GM10248 (cell line): ENCODE measurements at places on chromosomes 2 and 18.

GRCh38 chr2:164412831-164413230 is 208.5 kb downstream of the GRB14 start:
- DNase-seq, result no peak

DNA sequence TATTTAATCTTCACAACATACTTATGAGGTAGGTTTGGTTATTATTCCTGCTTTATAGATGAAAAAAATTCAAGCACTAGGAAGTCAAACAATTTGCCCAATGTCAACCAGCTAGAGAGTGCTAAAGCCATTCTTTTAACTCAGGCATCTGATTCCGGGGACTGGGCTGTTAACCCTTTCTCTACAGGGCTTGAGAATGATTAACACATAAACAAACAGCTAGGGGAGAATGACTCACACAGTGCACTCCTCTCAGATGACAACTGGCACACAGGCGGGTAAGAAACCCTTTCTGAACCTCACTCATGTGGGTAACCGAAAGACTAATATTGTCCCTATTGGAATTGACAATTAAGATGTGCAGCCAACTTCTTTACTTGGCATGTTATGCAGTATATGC is 86.3 kb upstream of the FSHR start:
- no peak for DNase-seq

- no peak for DNase-seq
These were observed 86.4 kb upstream of the SPRED2 start for GRCh38 chr2:65518751-65519150.

DNA sequence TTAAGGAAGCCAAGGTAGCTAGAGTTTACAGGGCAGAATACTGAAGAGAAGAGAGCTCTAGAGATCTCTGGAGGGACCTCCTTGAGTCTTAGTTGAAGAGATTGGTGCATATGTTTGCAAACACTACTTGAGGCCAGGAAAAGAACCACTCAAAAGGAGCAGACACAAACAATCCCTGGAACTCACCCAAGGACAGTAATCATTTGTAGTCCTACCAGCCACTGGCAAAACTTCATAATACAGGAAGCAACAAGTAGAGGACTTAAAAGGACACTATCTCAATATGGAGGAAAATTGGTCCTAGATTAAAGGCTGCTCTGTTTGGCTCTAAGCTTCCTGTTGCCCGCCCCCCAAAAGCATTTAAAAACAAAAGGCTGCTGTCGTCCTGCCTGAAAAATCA is 46.9 kb upstream of the UBXN4 start:
- DNase-seq, result no peak
